Ammon's horn (tissue), 1 donor: ENCODE measurements at places on chromosomes 2 and 18.

DNA sequence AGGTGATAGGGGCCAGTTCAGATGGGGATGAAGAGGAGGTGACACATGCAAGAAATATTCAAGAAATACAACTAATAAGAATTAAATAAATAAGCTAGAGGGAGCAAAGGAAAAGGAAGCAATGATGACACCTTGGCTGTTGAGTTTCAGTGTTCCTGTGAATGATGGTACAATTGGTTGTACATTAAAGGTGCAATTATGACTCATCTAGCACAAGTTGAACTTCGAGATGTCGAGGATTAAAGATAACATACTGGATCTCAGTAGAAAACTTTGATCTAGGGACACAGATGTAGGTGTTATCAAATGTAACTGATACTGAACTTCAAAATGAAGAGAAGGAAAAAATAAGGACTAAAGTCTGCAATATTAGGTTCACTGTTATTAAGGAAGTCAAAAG lies 760.6 kb upstream of the CHAC2 start:
- no peak for DNase-seq

GRCh38 chr2:68171684-68172083 lies 14.0 kb downstream of the PNO1 start:
- DNase-seq: no peak

DNA sequence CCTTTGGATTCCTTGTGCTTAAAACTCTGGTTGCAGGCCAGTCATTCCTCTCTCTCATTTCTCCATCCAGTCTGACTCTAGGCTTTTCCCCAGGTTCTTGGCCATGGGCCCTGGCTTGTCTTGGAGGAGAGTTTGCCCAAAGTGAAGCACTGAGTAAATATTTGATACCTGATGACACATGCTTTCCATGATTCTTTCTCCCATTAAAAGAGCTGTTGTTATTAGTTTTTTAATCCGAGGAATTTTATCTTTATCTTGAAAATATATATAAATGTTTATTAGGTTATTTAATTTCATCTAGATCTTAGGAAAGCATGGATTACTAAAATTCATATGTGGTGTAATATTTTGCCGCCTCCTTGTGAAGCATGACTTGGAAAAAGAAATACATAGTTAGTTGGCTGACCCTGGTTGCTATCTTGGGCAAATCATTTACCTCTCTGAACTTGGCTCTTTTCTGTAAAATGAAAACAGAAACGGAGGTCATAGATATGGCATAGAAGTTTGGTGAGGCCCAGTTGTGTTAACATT lies 650.1 kb downstream of the SLC4A3 start:
- no peak for DNase-seq

- no peak for DNase-seq
These were observed 1631.2 kb upstream of the ACVR2A start for GRCh38 chr2:146213674-146214073.

GRCh38 chr18:54828281-54828881 lies at the start of gene RAB27B:
RAB27B (plus strand) TSS chr18:54828477; CDS start chr18:54877586, 49,109 bp downstream.
- peak; percentile 36 for DNase-seq

DNA sequence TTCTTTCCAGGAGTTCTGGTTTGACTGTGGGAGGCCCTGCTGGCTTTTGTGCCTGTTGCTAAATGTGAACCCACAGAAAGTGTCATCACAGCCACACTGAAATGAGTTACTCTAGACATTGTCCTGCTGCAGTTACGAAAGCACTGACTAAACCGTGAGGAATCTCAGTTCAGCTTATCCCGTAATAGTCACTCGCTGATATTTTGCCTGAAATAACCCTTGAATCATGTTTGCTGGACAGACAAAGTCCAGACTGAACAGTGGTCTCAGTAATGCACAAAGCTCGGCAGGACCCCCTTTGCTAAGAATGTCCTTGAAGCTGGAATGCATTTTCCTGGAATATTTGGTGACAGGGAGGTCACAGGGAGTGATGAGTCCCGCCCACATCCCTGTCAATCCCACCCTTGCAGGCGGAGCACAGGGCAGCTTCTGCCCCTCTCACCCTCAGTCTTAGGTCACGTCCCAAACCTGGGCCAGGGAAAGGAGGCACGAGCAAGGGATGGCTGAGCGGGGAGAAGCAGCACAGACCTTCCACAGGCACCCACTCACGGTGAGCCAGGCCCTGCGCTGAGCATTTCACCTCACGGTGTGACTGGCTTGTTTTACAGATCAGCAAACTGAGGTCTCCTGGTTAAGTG lies 53.4 kb downstream of the ADI1 start:
- DNase-seq: no peak

- DNase-seq: no peak
These were observed 136.2 kb upstream of the MGAT5 start for GRCh38 chr2:134117676-134118075.

GRCh38 chr18:9758624-9759075 lies 50.5 kb downstream of the RAB31 start:
- no peak for DNase-seq

- DNase-seq: no peak
These were observed 56.9 kb downstream of the E2F6 start for GRCh38 chr2:11408959-11409571.

- no peak for DNase-seq
These were observed 138.6 kb upstream of the ZC3H15 start for GRCh38 chr2:186347472-186347871.

GRCh38 chr2:11502740-11503292 lies 31.0 kb upstream of the GREB1 start:
- DNase-seq: no peak

GRCh38 chr2:5824126-5824525 lies 131.9 kb downstream of the SOX11 start:
- DNase-seq: no peak

GRCh38 chr2:43389581-43390466 lies 163.4 kb upstream of the ZFP36L2 start:
- DNase-seq: no peak

DNA sequence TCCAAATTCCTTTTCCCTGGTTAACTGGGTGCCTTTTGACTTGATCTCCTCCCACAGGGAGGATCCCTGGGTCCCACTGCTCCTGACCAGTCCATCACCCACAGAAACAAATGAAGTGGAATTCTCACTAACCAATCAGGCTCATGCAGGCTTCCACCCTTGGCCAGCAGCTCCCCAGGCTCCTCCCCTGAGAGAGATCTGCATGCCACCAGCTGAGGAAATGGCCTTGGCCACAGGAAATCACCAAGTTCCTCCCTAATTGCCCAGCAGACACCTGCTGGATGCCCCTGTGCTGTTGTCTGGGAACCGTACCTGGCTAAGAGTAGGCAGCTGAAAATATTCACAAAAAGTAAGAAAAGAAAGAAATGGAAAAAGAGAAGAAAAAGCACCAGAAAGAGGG lies 207.4 kb downstream of the NCK2 start:
- DNase-seq: no peak

GRCh38 chr2:217710211-217710765 lies 292.5 kb downstream of the TNS1 start:
- no peak for DNase-seq

GRCh38 chr2:217193431-217194340 lies 333.8 kb upstream of the TNP1 start:
- DNase-seq: no peak

GRCh38 chr2:12045864-12046291 lies 299.4 kb downstream of the LPIN1 start:
- DNase-seq: no peak

DNA sequence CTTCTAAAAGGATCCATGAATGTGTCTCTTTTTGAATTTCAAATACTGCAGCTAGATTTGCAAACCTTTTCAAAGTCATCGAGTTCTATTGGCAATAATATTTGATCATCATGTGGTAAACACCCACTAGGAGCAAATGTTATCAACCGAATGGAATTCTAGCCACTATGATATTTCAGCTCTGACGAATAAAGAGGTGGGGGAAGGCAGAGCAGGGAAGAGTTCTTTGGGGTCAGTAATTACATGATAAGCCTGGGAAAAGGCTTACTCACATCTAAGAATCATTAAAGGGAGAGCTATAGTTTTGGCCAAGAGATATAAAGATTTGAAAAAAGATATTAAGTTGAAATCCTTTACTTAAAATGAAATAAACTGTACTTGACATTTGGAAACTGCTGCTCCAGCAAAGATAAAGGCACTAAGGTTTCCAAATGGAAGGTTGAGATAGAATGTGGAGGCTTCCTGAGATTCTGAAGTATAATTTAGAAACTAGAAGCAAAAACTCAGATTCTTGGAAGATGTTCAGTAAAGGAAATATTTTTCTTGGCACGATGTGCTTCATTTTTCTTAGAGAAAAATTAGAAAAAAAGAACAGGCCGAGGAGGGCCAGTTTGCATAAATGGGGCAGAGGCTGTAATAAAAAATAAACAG lies 104.7 kb upstream of the ARHGAP28 start:
- DNase-seq: no peak

GRCh38 chr2:77101796-77102452 lies 420.3 kb downstream of the LRRTM4 start:
- no peak for DNase-seq

GRCh38 chr2:1556776-1557466 lies 143.7 kb downstream of the TPO start:
- DNase-seq: no peak

DNA sequence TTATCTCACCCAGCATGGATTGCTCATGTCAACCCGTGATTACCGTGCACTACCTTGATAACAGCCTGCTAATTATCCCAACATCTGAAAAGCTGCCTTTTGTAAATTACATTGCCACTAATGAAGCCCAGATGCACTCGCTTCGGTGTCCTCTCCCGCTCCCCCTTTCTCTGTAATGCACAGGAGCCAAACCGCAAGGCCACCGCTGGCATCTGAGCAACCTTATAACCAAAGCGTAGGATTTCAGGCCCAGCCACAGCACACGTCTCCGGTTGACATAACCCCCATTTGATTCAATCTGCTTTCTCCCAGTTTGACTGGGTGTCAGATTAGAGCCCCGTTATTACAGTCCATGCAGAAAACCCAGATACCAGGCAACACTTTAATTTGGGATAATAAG lies 341.2 kb downstream of the ALK start:
- DNase-seq: no peak

DNA sequence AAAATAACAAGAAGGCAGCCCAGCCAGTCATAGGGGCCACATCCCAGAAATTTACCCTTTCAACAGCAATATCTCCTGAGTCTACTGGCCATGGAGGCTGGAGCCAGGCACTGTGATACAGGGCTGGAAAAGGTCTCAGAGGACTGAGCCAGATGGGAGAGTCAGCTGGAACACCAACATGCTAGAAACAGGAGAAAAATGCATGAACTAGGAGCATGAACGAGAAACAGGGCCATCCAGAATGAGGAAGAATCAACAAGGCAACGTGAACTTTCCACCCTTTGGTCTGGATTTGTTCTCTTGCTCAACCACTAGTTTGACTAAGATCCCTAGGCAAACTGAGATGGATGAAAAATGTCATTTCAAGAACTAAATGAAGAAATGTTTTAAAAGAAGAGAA lies 13.1 kb downstream of the PID1 start:
- DNase-seq: no peak

DNA sequence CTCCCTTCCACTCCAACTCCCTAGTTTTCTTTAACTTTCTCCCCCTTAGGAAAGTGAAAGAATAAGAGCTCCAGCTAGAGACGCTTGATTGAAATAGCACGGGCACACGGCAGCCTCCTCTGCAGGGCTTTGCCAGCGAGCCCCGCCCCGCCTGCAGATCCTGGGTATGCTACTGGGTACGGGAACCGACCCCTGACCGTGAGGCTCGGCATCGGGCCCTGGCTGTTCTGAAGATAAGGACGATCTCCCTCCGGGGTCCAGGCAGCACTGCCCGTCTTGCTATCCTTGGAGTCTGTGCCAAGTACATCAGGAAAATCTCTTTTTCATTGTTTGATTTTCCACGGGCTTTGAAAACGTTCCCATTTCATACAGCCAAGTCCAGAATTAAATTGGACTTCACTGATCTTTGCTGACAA lies 284.5 kb downstream of the MTX2 start:
- peak; percentile 60 for DNase-seq

GRCh38 chr2:20823917-20824316 lies 1.0 kb upstream of the LDAH start:
- no peak for DNase-seq

GRCh38 chr2:227739351-227739750 lies 6.3 kb upstream of the SCYGR8 start:
- no peak for DNase-seq

- DNase-seq: no peak
These were observed 146.1 kb downstream of the PXDN start for GRCh38 chr2:1598041-1598710.

DNA sequence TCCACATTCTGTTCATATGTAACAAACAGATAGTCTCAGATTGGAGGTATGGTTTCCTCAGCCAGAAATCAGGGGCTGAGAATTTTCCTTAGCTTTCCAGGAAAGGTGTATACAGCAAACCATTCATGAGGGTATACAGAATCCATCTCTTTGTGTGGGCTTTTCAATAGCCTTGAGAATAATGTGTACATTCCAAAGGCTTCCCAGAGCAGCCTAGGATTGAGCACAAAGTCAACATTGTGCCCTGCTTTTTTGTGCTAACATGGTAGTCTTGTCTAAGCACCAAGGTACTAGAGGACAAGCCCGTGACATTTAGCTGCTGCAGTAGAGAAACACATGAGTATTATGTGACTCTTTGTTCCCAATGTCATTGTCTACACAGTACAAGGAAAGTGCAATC lies 322.1 kb upstream of the TANK start:
- no peak for DNase-seq

DNA sequence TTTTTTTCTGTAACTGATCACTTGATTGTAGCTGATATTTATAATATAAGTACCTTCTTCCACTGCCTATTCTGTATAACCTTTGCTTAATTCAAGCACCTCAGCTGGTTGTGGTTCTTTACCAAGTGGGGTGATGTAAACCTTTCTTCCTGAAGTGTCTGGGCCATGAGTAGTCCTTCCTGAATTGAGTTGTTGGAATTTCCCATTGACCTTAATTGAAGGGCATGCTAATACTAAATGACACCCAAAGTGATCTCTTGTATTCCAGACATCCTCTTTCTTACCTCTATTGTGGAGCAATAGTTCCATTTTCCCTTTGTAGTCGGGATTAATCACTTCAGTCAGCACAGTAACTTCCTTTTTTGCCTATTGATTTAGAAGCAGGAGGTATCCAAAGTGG lies 1496.8 kb upstream of the CELF4 start:
- DNase-seq: no peak

DNA sequence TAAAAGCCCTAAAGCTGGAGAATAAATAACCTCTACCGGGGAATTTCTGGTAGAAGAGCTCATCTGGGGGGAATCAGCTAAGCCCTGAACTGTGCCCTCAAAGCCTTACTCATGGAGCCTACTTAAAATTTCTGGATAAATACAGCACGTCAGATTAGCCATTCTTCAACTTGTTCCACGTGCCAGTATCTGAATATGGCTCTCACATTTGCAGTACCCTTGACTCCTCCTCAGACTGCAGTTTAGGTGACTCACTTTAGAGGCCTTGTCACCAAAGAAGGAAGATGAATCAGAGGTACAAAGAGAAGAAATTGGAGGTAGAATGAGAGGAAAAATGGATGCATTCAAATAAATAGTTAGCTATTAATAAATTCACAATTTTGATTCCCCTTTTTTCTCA lies 34.6 kb upstream of the POTEC start:
- no peak for DNase-seq

DNA sequence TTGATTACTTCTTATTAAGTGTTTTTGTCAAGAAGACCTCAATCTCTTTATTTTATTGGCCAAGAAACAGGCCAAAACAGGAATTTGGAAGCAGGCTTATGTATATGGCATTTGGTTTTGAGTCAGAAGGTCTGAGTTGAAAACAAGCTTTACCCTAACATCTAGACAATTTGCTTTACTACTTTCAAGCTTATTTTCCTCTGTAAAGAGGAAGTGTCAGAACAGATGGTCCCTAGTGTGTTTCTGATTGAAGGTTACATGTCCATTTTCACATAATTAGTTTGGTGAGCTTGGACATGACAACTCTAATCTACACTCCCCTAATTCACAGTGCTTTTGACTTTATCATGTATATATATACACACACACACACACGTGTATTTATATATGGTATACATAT lies 19.8 kb upstream of the MAP4K4 start:
- no peak for DNase-seq
